ENCODE measurements at places on chromosomes 13 and 19. TPM values are rescaled to one million over a fixed set of nuclear protein-coding genes. Genes with fewer than 3 reads are reported as not detected.

DNA sequence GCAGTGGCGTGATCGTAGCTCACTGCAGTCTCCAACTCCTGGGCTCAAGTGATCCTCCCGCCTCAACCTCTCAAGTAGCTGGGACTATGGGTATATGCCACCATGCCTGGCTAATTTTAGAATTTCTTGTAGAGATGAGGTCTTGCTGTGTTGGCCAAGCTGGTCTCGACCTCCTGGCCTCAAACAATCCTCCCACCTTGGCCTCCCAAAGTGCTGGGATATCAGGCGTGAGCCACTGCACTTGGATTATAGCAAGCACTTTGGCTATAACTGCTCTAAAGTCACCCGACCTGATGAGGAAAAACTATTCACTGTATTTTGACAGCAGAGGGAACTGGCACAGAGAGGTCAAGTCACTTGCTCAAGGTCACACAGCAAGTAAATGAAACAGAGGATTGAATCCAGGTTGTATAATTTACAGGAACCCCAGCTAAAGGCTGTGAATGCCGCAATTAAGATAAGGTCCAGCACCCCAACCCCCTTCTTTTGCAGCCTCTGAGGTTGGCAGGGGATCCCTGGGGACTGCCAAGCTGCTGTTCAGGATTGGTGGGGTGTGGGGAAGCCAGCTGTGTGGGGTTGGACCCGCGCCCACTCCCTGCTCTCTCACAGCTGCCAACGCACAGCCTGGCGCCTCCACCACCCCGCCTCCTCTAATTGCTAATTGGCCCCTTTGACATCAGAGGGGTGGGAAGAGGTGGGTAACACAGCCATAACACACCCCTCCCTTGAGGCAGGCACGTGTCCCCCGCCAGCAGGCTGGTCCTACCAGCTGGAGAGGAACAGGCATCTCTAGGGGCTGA is 6.0 kb downstream of the TMIGD2 start:
- peak; percentile 59 for DNase-seq

NPHS1 gene
- 0.47 TPM for total RNA-seq

DNA sequence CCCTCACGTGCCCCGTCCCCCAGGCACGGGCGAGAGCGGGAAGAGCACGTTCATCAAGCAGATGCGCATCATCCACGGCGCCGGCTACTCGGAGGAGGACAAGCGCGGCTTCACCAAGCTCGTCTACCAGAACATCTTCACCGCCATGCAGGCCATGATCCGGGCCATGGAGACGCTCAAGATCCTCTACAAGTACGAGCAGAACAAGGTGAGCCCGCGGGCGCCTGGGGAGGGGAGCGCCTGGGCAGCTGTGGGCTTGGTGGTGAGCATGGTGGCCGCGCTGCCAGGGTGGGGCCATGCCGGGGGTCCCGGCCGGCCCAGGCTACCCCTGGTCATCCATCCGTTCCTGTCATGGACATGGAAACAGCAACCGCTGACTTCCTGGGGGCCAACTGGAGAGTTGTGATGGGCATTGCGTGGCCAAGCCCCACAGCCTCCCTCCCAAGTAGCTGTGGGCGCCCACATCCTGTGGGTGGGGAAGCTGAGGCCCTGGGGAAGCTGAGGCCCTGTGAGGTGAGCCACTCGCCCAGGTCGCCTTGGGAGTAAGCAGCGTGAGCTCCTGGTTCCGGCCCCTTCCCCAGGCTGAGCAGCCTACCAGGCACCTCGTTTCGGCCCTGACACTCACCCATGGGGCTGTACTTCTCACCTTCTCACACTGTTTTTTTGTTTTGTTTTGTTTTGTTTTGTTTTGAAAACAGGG is 16.1 kb downstream of the GNA11 start:
- no peak for DNase-seq

SPTBN4 gene
- total RNA-seq: 1.2 TPM

B3GNT3 gene
- total RNA-seq: 0.70 TPM

GRCh38 chr13:102571075-102571474 is 25.7 kb upstream of the TPP2 start:
- peak; percentile 58 for DNase-seq

DNA sequence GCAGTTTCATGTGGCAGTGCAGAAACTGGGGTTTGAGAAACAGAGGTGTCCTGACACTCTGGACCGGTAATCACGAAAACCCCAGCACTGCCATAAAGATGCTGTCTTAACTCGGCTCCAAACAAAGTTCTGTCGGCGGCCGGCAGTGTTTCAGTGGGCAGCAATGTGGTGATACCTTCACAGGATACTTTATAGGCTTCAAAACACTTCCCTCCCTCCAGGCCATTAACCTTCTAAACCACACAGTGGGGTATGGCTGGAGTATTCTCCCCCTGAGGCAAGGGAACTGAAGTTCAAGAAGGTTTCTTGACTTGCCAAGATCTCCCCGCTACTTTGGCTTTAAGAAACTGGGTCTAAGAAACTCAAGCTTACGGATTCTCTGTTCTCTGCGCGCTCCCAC is 1.1 kb downstream of the RUBCNL start:
- peak; percentile 52 for DNase-seq

GRCh38 chr19:54616821-54617560 is 13.3 kb upstream of the LILRB1 start:
- no peak for DNase-seq

CLIP3 gene
- 19.7 TPM for total RNA-seq

SKA3 gene
- 11.3 TPM for total RNA-seq

DNA sequence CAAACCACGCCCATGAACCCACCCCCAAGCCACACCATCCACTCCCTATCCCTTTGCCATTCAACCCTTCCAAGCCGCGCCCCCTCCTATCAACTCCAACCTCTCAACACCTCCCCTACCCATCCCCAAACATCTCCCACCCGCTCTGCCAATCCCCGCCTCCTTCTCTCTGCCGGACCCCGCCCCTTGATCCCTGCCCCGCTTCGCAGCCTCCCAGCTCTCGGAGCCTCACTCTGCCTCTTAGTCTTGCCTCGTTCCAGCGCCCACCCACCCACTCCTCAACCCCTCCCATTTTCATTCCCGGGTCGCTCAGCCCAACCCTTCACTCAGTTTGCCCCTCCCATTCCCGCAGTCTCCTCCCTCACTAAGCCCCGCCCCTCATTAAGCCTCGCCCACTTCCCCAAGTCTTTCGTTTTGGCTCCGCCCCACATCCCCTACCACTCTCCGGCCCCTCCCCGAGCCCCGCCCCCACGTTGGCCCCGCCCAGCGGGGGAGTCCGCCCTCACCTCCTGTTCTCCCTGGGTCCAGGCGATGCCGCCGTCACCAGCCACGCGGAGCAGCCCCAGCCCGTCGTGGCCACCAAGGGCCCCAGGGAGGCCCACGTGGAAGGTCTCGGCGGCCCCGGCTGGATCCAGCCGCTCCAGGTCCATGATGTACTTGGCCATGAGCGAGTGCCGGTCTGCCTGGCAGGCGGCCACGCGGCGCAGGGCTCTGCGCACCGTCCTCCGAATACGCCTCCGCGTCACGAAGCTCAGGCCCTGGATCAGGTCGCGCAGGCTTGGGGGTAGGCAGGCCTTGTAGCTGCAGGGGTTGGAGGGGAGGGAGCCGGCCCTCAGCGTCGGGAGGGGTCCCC is 5.7 kb downstream of the JAK3 start:
- DNase-seq: peak; percentile 100

GRCh38 chr19:15372470-15372869 is 7.1 kb downstream of the AKAP8 start:
- no peak for DNase-seq

- DNase-seq: peak; percentile 55
Observed at GRCh38 chr13:34465423-34465922, 476.6 kb upstream of the NBEA start.

NOSIP gene
- total RNA-seq: 61.3 TPM

GRCh38 chr19:19540064-19540714 is 2.1 kb downstream of the CILP2 start:
- DNase-seq: peak; percentile 96

FFAR1 gene
- not detected for total RNA-seq

CACNG6 gene
- total RNA-seq: 1.8 TPM

- no peak for DNase-seq
Observed at GRCh38 chr19:55013596-55013995, 24.5 kb downstream of the GP6 start.

SLC1A6 gene
- 1.6 TPM for total RNA-seq

ZNF730 gene
- 32.6 TPM for total RNA-seq

ZNF677 gene
- total RNA-seq: 56.5 TPM

RNF17 gene
- total RNA-seq: not detected

GRCh38 chr13:114063545-114064449 is 68.6 kb downstream of the RASA3 start:
- no peak for DNase-seq

- no peak for DNase-seq
Observed at GRCh38 chr13:35876601-35877000, 254.6 kb downstream of the DCLK1 start.

ZNF426 gene
- 26.0 TPM for total RNA-seq

DNA sequence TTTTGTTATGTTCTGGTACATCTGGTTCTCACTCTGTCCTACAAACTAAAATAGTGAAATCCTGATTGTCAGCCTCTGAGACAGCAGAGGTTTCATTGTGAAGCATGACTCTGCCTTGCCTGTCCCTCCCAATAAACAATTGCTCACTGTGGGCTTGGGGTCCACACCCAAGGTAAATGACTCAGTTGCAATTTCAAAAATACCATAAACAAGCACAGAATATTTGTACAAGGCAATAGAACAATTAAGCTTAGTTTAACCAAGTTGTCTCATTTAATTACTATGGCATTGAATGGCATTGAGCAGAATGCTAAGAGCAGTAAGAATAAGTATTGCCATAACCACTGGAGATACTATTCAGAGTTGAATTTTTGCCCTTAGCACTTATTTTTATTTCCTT is 353.6 kb downstream of the SPRY2 start:
- no peak for DNase-seq

EEF2 gene
- total RNA-seq: 2,886 TPM

- DNase-seq: no peak
Observed at GRCh38 chr19:6015841-6016545, 38.1 kb upstream of the RANBP3 start.

ATP7B gene
- total RNA-seq: 20.4 TPM
